ENCODE measurements at places on chromosomes 11 and 22. TPM values are rescaled to one million over a fixed set of nuclear protein-coding genes. Genes with fewer than 3 reads are reported as not detected.

Gene OSM
- not detected for total RNA-seq

Gene MPZL2
- total RNA-seq = not detected

Gene GRAP2
- not detected for total RNA-seq

Gene EIF3D
- total RNA-seq = 422 TPM

Gene KIF18A
- total RNA-seq = 12.1 TPM

Gene BRSK2
- not detected for total RNA-seq

Gene GCAT
- 43.0 TPM for total RNA-seq

Gene TTLL1
- 9.7 TPM for total RNA-seq

Gene GAS2L1
- 47.1 TPM for total RNA-seq

Gene TPBGL
- total RNA-seq = not detected

Gene NCAM1
- total RNA-seq = 6.9 TPM

Gene DEPDC7
- 8.9 TPM for total RNA-seq

Gene IGLL5
- not detected for total RNA-seq

Gene RELT
- total RNA-seq = 3.2 TPM

Gene CCDC188
- total RNA-seq = 1.4 TPM

Gene PGA3
- not detected for total RNA-seq

Gene PKDREJ
- not detected for total RNA-seq

Gene RAB38
- 1.4 TPM for total RNA-seq

Gene GRIA4
- not detected for total RNA-seq

Gene MMP13
- total RNA-seq = not detected

Gene RHBDD3
- 22.5 TPM for total RNA-seq

Gene DSCAML1
- not detected for total RNA-seq

Gene SMARCB1
- total RNA-seq = 121 TPM

Gene GPHA2
- not detected for total RNA-seq

Gene MAPK11
- total RNA-seq = 26.8 TPM

Gene APOC3
- not detected for total RNA-seq

Gene USP2
- under 0.01 TPM for total RNA-seq

Gene RAB1B
- total RNA-seq = 165 TPM

Gene AGBL2
- 0.86 TPM for total RNA-seq

Gene TUB
- total RNA-seq = 4.6 TPM

Gene DMC1
- total RNA-seq = 3.2 TPM

Gene SERPIND1
- total RNA-seq = 0.71 TPM

Gene ADORA2A
- total RNA-seq = not detected

Gene TMEM191C
- 0.29 TPM for total RNA-seq

Data from myometrial cell (primary cell).